ENCODE measurements at places on chromosomes 5 and 9.

DNA sequence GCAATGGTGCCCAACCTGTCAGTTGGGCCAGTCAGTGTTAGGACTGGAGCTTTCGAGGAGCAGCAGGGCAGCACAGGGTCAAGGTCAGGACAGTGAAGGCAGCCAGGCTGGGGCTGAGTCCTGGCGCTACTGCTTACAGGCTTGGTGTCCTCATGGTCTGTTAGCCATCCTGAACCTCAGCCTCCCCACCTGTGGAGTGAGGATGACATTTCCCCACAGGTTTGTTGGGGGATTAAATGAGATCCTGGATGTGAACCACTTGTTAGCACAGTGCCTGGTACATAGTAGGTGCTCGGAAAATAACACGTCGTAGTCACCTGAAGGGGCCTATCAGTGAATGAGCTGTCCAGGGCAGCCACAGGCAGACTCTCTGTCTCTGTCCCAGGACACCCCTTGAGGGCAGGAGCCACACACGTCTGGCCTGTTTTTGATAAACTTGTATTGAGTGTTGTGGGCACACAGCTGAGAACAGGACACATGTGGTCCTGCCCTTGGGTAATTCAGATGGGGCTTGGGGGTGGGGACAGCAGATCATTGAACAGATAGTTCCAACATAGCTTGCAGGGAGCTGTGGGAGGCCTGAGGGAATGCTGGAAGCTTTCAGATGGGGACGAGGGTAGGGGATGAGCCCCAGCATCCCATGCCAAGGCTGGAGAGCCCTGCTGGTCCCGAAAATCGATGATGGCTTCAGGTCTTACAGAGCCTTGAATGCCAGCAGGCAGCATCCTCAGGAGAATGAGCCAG is 69.3 kb downstream of the AMBP start:
- no peak for DNase-seq

- peak; percentile 20 for DNase-seq
Measured at GRCh38 chr5:56910210-56910965, 992 bp downstream of the SETD9 start.

DNA sequence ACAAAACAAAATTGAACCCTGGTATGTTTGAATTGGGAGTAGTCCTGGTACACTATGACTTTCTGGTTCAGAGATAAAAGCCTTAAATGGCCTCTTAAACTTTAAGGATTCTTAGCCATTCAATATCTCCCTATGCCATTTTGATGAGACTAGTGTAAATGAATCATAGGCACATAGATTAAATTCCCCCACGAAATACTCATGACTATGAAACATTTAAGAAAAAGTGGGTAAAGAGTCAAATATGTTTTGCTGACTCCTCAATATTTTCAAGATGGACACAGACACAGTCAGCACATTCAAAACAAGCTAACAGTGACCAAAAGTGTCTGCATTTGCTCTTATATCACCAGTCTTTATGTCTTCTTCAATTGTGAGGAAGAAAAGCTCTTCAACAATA is 278.3 kb downstream of the PDE4D start:
- DNase-seq = no peak

- DNase-seq = no peak
Measured at GRCh38 chr9:89873801-89874200, 269.0 kb downstream of the GADD45G start.

- no peak for DNase-seq
Measured at GRCh38 chr5:155564541-155564940, 551.0 kb downstream of the KIF4B start.
